Activated CD4-positive, alpha-beta T cell treated with anti-CD3 and anti-CD28 coated beads, Interleukin-2, amount 50 U/mL, for 24 hours (primary cell): ENCODE measurements at places on chromosomes 6 and 20.

- no peak for DNase-seq
Measured at GRCh38 chr20:57475388-57476083, 49.4 kb downstream of the CTCFL start.

- DNase-seq: no peak
Measured at GRCh38 chr6:131368198-131368911, 204.7 kb upstream of the ARG1 start.

GRCh38 chr6:167993169-167993568, 4.3 kb upstream of the KIF25 start:
- DNase-seq: no peak

DNA sequence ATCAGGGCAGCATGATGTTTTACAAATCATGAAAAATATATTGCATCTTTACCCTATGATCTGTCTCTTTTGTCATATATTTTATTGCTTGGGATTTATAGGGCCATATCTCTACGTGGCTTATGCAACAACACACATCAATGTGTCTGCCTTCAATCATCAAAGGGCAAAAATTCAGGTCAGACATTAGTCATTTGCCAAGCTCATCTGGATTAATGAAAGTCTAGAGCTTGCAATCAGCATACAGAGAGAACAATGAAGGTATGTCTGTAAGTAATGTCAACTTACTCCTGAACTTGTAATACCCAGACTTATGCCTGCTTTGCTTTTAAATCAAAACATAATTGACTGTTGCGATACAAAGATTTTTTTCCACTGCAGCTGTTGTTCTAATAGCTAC, 282.7 kb downstream of the HAO1 start:
- DNase-seq: no peak

DNA sequence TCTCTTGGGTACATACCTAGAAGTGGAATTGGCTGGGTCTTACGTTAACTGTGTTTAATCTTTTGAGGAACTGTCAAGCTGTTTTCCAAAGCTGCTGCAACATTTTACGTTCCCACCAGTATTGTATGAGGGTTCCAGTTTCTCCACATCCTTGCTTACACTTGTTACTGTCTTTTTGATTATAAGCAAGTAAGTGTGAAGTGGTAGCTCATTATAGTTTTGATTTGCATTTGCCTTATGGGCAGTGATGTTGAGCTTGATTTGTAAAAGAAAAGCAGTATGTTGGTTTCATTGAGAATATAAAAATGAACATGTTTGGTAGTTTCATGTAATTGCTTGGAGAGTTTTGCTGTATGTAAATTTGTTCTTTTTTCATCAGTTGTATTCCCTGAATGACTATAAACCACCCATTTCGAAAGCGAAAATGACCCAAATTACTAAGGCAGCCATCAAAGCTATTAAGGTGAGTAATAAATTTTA, 40.4 kb downstream of the SCAF8 start:
- DNase-seq: no peak

DNA sequence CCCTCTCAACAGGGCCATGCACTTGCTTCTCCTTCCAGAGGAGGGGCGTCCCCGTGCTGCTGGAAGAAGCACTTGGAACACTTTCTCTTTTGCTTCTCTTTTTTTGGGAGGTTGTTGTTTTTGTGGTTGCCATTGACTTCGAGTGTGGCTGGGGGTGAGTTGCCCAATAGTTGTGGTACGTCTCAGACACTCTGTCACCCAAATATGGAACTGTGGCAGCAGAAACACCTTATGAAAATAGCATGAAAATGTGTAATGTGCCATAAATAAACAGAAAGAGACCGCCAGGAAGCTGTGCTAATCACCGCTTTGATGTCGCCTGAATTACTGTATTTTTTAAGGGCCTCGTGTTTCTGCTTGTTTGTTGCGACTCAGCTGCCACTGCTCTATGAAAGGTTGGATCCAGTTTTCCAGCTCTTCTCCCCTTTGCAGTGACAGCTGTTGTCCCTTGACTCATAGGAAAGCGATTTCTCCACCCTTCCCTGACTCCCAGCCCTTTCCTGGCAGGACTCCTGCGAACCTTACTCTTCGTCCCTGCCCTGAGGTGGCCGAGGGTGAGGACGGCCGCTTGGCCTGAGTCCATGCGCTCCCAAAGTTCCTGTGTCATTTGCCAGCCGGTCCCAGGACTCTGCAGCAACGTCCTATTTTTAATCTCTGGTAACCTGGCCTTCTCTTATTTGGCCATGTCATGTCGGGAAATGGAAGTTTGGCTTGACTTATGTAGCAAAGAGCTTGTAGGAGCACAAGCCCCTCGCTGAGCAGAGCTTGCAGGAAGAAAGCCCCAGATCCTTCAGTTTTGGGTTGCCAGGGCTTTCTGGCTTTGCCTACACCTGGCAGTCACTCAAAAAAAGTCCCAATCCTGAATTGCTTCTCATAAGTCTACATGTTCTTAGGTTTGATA, 694.6 kb downstream of the QKI start:
- no peak for DNase-seq

GRCh38 chr20:59455402-59456341, 148.7 kb upstream of the PHACTR3 start:
- no peak for DNase-seq

DNA sequence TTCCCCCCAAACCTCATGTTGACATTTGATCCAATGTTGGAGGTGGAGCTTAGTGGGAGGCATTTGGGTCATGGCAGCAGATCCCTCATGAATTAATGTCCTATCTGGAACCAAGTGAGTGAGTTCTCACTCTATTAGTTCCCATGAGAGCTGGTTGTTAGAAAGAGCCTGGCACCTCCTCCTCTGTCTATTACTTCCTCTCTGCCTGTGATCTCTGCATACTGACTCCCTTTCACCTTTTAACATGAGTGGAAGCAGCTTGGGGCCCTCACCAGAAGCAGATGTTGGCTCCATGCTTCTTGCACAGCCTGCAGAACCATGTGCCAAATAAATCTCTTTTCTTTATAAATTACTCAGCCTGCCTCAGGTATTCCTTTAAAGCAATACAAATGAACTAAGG, 127.3 kb upstream of the RALGAPA2 start:
- DNase-seq: no peak

- DNase-seq: no peak
Measured at GRCh38 chr20:59576216-59576953, 28.0 kb upstream of the PHACTR3 start.

DNA sequence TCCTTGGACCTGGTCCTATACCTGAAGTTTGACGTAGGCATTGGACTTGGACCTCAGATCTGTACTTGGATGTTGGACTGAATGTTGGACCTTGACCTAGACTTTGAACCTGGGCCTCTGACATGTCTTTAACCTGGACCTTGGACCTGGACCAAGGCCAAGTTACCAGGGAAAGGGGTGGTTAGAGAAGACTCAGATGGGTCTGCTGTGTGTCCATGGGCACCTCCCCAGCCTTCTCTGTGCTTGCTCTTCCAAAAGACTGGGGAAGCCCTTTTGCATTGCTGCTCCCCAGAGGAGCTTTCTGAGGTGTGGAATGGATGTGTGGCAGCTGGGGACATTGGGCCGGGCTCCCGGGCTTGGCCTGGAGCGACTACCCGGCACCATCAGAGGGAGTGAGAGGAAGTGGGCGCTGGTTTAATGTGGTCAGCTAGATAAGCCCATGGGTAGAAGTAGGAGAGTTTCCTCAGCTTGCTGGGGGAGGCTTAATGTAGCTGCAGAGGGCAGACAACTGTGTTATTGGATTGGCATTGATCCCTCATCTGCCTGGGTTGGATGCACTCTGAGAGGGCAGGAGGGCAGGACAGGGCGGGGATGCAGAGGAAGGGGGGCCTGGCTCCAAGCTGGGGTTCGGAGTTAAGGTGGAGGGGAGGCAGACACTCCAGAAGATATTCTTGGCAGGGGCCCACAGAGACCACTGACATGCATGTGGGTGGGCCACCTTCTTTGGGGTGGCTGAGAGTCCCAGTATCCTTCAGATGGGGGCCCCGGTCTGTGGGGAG, 4.2 kb downstream of the SCRT2 start:
- no peak for DNase-seq

DNA sequence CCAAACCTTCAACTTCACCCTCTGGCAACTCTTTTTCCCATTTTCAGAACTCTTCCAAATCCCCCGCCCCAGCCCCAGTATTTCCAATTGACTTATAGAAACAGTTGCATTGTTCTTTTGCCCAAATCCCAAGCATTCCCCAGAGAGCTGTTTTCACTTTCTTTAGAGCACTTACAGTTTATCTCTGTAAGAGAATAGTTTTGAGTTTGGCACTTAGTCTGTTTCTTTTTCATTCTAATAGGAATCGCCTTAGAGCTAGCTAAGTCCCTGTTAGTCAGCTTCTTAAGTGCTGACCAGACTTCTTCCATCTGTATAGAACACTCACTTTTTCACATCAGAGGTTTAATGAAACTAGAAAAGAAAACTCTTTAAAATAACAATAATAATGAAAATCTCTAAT, 374.2 kb upstream of the FLRT3 start:
- no peak for DNase-seq

GRCh38 chr6:105370351-105370750, 32.5 kb downstream of the PREP start:
- DNase-seq: no peak

- DNase-seq: no peak
Measured at GRCh38 chr6:167282165-167282564, 8.9 kb upstream of the UNC93A start.

DNA sequence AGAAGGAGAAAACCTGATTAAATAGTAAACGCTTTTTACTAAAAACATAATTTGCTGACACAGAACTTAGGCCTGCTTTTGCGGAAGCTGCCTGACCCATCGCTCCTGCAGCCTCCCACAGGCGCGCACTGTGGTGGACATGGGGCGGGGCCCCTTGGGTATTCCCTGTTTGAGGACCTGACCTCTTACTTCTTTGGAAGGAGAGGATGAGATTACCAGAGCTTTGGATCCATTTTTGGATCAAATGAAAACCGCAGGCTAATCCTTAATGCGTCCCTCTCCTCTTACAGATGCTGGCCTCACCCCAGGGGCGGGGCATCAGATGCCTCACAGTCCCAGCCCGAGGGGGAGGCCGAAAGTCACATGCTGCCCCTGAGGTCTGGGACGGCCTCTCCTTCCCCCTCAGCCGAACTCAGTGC, 151.0 kb downstream of the SCML4 start:
- DNase-seq: no peak

GRCh38 chr6:17709476-17709875, 2.8 kb upstream of the NUP153 start:
- DNase-seq: no peak

DNA sequence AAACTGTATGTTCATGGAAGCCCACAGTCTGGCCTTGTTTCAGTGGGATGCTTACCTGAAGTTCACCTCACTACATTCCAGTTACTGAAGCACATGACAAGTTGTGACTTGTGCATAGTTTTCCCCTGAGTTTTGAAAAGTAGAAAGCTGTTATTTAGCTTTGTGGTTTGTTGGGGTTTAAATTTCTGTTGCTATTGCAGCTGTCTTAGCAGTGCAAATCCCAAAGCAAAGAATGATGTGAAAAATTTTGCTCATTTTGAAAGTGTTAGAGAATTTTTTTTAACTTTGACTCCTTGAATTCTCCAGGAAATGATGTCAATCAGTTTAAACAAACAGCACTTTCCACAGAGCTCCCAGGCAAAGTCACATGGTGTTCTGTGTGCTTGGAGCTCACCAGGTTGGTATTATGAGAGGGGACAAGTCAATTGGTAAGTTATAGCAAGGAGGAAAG, 268.4 kb downstream of the ADGRG6 start:
- DNase-seq: no peak

- no peak for DNase-seq
Measured at GRCh38 chr6:64732888-64733287, 974.1 kb downstream of the EYS start.

- DNase-seq: no peak
Measured at GRCh38 chr20:44448753-44449546, 26.7 kb upstream of the TTPAL start.

DNA sequence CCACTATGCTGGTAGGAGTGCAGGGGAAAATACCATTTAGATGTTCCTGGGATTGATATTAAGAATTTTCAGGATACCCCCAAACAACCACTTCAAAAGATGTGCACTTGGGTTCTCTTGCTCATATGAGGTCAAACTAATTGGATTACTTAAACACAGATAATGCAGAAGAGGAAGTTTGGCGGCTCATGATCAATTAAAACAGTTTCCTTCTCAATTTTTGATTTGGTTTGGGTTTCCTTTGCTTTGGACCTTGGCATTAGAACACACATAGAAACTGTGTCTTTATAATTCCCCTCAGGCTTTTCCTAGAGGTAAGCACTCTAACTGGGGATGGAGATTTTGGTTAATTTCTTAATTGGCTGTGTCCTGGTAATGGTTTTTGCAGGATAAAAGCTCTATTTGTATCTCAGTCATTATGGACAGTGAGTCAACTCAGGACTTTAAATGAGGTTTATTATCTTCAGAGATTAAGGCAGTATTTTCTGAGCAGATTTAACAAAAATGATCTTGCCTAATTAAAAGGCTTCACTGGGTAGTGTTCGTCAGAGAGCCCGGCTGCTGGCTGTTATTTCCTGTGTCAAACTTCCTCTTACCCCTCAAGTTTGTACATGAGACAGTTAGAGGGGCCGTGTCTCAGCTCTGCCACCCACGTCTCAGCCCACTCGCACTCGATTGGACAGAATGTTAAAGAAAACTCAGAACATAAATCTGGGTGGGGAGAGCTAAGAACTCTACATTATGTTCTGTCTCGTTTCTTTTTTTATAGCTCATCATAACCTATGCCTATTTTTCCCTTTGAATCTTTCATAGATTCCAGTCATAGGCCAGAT, 50.3 kb upstream of the PREP start:
- no peak for DNase-seq

GRCh38 chr6:154511791-154512190, 1.3 kb upstream of the CNKSR3 start:
- no peak for DNase-seq

DNA sequence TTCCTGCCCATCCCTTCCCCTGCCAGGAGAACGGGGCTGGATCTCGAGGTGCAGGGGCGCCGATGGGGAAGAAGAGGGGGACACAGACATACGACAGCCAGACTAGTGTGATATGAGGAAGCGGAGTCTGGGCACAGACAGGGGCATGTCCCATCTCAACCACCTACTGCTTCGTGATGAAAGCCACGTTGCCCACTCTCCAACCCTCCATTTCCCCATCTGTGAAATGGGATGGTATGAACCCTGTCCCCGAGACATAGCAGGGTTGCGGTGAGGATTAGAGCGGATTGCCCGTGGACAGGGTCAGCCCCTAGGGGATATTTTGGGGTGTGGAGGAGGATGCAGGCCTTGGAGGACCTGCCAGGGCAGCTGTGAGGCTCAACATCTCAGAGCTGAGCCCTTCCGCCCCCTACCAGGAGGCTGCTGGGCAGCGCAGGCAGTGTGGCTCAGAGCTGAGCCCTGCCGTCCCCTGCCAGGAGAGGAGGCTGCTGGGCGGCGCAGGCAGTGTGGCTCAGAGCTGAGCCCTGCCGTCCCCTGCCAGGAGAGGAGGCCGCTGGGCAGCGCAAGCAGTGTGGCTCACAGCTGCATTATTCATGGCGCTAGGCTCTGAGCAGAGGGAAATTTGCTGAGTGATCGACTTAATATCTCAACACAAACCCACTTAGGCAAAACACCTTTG, 71.7 kb downstream of the GRM4 start:
- DNase-seq: no peak

DNA sequence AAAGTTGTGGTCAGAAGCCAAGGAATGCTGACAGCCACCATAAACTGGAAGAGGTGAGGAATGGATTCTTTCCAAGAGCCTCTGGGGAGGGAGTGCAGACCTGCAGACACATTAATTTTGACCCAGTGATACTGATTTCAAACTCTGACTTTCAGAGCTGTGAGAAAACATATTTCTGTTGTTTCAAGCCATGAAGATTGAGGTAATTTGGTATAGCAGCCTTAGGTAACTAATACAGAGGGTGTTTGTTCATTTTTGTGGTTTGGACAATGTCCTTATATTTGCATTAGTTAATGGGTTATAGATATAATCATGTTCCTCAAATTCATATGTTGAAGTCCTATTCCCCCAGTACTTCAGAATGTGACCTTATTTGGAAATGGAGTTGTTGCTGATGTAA, 85.4 kb upstream of the GTSF1L start:
- no peak for DNase-seq
